ENCODE measurements at places on chromosomes 12 and 14.
A peak's percentile ranks its signal among the peaks of the same experiment; 100 is the strongest.

GRCh38 chr14:76473481-76474263 is 97.7 kb downstream of the ESRRB start:
- peak; percentile 16 for DNase-seq

- no peak for DNase-seq
These were observed 780 bp upstream of the SLC41A2 start for GRCh38 chr12:104958805-104959334.

GRCh38 chr14:21825149-21825743 is 151.6 kb upstream of the OR4E1 start:
- no peak for DNase-seq

DNA sequence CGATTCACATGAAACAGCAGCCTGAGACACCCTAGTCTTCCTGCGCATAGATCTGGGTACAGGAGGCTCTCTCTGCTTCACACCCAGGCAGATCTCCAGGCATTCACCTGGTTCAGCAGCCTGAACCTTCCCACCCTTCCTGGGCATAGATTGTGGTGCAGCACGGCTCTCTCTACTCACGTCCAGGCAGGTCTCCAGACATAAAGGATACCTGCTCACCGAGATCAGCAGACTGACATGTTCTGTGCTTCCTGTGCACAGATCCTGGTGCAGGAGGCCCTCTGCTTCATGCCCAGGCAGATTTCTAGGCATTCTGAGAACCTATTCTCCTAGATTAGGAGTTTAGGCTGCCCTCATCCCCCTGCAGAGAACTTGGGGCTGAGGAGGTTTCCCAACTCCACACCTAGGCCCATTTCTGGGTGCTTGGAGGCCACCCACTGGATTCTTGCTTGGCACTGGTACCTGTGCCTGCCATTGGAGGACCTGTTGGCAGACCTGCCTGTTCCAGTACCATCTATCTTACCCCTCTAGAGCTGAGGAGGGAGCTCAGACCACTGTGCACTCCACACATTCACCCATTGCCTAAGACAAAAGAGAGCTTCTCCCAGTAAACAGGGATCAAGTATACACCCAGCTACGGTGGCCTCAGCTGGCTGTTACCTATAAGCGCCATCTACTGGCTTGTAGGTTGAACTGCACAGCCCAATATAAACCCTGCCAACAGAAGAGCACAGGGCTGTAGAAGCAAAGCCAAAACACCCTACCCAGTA is 28.0 kb upstream of the GARIN6 start:
- DNase-seq, result no peak

- DNase-seq, result no peak
These were observed at the start of gene TMEM132C for GRCh38 chr12:128267131-128267622. Gene TMEM132C, plus strand, starts transcription at chr12:128267170. Its CDS starts 233 bp downstream, at chr12:128267403.

DNA sequence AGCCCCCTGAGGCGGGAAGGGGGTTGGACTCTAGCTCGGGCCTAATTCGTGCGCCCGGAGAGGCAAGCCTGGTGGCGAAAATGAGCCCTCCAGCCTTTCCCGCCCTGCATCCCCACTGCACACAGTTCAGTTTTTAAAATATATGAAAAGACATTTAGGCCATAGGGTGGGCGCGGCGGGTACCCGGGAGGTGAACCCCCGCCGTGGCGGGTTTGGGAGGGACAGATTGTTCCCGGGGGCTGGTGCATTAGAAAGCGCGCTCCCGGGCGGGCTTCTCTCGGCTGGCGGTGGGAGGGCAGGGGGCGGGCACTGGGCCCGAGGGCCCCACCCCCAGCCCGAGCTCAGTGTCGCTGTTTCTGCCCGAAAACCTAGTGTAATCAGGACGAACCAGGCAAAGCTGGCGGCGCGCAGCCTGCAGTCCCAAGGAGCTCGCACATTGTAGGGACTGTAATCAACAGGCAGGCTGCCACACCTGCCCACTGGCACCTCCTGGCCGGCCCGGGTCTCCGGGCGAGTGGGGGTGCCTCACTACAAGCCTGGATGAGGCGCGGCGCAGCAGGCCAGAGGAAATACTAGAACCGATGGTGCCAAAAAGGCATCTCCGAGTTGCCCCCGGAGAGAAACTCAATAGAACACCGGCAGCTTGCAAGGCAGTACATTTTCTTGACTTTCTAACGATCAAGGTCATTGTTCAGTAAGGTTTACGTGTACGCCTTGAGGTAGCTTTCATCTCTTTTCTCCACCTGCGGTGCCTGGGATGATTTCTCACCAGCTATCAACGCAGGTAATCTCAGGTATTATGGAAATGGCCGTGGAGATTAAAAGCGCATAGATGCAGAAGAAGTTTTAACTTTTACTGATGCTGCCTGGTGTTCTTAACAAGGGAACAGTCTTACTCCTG is 764 bp upstream of the SPTB start:
- DNase-seq, result no peak

DNA sequence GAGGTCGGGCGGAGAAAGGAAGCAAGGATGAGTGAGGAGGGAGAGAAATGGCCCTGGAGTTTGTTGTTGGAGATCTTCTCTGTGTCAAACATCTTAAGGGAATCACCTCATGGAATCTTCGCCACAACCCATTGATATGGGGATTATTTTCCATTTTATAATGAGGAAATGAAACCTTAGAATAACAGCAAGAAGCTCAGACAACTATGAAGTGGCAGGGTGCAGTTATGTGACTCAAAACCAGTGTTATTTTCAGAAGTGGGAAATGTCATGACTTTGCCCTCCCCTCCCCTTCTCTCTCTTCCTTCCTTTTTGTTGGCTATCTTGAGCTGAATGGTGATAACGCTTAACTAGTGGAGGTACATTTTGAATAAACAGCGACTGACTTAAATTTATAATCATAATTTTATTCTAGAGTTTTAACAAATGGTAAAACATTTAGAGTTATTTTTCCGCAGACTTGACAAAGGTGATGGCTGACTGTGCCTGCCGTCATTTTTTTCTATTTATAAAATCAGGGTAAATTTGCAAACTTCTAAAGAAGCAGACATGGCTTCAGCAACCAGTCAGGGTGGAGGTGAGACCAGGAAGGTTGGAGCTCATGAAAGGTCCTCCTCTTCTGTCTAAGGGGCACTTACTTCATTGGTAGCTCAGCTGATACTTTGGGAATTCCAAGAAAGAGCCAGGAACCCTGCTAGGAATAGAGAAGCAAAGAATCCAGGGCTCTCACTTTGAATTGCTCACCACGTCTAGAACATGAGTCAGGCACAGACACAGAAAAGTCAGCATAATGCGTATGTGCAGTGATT is 232.4 kb downstream of the RGS6 start:
- no peak for DNase-seq

- DNase-seq, result no peak
These were observed 446.4 kb downstream of the EGLN3 start for GRCh38 chr14:33504246-33505099.

DNA sequence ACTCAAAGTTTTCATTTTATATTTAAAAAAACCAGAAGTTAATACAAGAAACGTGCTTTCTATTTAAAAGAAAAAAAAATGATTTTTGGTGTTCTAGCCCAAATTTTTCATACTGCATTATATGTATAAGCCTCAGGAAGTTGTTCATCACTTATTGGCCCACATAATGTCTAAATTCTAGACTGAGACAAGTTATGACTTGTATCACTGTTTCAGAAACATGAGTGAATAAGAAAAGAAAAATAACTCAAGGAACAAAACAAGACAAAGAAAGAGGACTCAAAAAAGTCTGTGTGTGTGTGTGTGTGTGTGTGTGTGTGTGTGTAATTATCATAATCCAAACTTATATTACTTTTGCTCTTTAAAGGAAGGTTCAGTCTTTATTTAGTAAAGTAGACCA is 929.8 kb downstream of the GALC start:
- no peak for DNase-seq

- no peak for DNase-seq
These were observed 1.4 kb upstream of the ARHGDIB start for GRCh38 chr12:14962797-14963196.

GRCh38 chr14:55373784-55374705 is 37.6 kb downstream of the ATG14 start:
- peak; percentile 20 for DNase-seq

DNA sequence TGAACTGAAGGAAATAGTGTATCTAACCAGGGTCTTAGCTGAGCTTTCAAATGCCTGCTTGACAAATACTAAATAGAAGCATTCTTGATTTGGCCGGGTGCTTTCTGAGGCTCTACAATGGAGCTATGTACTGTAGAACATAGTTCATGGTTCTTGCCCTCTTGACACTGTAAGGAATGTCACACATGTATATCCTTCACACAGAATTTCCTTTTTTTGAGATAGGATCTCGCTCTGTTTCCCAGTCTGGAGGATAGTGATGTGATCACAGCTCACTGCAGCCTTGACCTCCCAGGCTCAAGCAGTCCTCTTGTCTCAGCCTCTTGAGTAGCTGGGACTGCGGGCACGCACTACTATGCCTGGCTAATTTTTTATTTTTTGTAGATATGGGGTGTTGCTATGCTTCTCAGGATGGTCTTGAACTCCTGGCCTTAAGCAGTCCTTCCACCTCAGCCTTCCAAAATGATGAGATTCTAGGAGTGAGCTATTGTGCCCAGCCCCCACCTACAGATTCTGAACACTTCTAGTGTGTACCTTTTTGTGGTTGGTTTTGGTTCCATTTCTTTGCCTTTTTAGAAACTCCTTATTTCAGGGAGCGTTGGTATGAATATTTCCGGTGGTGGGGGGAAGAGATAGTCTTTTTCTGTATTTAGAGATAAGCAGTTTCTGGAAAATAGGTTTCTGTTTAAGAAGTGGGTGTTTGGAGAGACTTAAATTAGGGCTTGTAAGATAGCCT is 4.2 kb downstream of the MLXIP start:
- no peak for DNase-seq

- no peak for DNase-seq
These were observed 5.5 kb upstream of the OTX2 start for GRCh38 chr14:56815745-56816144.

DNA sequence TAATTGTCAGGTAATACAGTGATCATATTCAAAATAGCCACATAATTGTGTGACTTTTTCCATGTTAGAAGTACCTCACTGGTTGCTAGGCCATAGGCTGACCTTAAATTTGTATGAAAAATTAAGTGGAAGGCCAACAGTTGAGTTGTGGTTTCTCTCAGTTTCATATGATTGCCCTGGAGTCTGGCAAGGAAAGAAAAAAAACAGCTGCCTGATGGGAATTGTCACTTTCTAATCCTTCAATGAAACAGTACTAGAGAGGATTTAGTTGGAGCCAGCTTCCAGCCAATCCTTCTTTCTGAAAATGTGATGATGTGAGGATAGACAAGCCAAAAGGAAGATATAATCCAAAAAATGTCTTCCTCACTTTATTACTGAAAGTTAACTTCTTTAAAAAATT is 113.6 kb downstream of the ALX1 start:
- no peak for DNase-seq

DNA sequence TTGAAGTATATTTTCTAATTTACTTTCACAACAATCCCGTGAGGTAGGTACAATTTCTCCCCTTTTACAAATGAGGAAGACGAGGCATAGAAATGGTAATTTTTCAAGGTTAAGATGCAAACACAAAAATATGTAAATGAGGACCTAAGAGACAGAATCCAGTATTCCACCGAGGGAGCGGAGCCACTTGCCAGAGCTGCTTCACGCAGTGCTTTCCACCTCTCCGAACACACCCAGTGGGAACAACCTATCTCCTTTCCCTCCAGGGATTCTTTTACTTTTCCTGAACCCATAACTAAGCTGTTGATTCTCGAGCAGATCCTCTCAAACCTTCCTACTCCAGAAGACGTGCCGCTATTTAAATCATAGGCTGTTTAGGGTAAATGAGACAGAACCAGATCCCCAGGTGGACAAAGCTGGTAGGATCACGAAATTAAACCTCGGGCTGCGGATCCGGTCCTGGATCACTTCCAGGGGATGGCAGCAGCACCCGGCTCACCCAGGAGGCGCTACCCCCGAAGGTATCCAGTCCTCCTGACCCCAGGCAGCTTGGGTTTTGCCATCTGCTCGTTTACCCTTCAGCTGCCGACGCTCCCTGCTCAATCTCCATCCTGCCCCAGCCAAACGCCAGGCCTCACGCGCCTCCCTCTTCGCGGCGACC is 1.5 kb downstream of the DDHD1 start:
- peak; percentile 57 for DNase-seq

DNA sequence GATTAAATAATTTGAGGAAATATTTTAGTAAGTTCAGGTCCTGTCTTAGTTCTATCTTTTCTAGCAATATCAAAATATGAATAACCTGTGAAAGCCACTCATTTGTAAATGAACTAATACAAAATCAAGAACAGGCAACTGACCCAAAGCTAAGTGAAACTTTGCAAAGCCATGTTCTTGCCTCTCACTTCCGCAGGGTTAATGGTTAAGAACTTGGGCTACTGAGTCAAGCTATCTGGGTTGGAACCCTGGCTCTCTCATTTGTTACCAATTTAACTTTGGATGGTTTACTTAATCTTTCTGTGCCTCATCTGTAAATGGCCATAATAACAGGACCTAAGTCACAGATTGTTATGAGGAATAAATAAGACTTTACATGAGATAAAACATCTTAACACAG is 2.8 kb downstream of the KIF21A start:
- no peak for DNase-seq

GRCh38 chr12:14836336-14837210 is 6.8 kb downstream of the ART4 start:
- peak; percentile 91 for DNase-seq

GRCh38 chr12:48602192-48602989 is 32.5 kb upstream of the LALBA start:
- no peak for DNase-seq

GRCh38 chr12:98156697-98157096 is 358.7 kb upstream of the TMPO start:
- no peak for DNase-seq

- peak; percentile 41 for DNase-seq
These were observed 34.5 kb upstream of the PLEK2 start for GRCh38 chr14:67446371-67447032.

GRCh38 chr14:95652690-95653089 is 33.5 kb upstream of the TCL1B start:
- no peak for DNase-seq

- peak; percentile 7 for DNase-seq
These were observed 59.1 kb upstream of the SLC6A13 start for GRCh38 chr12:321606-322326.

DNA sequence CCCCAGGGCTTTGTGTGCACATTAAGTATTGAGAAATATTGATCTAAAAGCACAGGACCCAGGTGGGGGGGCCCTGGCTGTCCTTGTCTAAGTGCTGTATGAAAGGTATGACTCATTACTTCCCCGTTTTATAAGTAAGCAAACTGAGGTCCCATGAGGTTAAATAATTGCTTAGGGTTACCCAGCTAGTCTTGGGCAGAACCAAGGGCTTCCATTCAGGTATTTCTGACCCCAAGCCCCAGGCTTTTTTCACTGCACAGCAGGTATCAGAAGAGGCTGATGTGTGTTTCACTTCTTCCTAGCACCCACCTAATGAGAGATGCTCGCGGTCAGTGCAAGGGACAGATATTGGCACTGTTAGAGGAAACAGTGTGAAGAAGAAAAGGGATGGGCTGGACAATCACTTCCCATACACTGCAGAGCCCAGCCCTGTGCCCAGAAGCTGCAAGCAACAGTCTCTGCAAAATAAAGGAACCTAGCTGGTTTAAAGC is 4.7 kb upstream of the TC2N start:
- DNase-seq, result peak; percentile 51

GRCh38 chr12:109653890-109654289 is 59.7 kb upstream of the FAM222A start:
- no peak for DNase-seq

Measured in fibroblast of the aortic adventitia (primary cell).